ENCODE measurements at places on chromosomes 4 and X.

DNA sequence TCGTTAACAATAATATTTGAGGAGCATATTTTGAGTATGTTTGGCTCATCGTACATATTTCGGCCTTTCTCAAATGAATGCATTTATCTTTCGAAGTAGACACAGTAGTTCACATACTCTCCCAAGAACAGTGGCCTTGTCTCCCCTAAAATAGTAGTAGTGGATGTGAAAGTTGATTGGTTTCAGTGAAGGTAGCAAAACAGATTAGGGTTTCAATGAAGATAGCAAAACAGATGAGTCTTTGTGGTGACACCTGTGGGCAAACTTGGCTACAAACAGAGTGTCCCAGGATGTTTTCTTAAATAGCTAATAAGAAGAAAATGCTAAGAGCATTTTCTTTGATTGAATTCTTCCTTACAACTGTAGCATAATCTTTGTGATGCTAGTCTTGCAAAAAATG is 67.0 kb downstream of the USP9X start:
- no peak for DNase-seq

- no peak for DNase-seq
Measured at GRCh38 chr4:186726426-186727168, 2.9 kb upstream of the FAT1 start.

DNA sequence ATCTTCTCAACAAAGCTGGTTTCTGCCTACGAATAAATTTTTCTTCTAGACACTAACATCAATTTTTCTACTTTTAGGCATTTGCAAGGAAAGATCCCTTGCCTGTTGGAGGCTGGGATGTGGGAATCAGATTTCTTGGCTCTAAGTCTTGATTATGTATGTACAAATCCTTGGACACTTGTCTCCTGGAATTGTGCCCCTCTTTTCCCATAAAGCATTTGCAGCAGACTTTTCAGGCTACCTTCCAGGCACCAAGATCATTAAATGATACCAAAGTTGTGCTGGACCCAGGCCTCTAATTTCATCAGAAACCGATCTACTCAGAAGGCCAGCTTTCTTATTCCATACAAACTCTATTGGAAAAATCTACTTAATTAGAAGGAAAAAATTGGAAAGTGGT is 339.5 kb upstream of the DIPK2B start:
- DNase-seq: no peak

GRCh38 chr4:153447175-153447905 is 18.8 kb upstream of the TMEM131L start:
- DNase-seq: no peak

DNA sequence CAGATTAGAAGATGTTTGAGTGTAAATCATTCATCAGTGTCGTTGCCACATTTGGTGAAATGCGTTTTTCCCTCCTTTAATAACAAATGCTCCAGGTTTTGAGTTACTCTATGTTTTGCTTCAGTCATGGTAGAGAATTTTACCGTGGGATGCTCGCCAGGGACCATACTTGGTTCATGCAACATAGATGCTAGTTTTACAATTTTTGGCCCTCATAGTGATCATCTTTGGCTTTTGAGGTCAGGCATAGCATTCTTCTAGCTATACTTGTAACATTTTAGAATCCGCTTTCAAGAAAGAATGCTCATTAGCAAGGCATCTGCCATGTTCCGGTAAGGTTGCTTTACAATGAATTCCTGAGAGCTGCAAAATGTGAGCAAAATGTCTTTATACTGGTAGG is 147.2 kb downstream of the SPCS3 start:
- no peak for DNase-seq

DNA sequence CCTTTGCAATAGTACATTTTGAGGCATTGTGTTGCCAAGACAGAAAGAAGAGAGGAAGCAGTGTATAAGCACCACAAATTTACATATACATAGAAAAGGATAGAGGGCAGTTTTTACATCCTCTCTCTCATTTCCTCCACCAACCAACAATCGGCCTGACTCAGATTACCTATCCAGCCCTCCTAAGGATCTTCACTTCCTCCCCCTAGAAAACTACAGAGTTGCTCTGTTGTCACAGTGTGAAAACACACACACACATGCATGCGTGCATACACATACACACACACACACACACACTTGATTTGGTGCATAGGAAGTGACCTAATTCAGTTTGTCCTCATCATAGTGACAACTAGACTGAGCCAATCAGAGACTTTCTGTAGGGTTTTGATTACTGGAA is 98.8 kb upstream of the SPRY1 start:
- no peak for DNase-seq

DNA sequence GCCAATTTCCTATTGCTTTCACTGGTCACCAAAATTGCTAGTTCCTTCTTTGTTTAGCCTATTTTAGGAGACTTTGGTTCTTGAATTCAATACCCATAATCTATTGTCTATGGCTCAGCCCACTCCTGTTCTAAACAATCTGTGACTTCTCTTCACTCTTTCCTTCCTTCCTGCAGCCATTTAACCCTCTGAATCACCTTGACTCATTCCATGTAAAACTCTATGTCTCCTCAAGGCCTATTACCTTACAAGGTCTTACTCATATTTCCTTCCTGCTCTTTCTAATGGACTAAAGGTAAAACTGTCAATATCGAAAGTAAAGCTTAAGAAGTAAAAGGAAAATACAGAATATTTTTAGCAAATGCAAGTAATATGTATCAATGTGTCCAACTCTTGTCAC is 301.6 kb downstream of the ARHGAP24 start:
- DNase-seq: no peak

GRCh38 chr4:40152637-40153036 is 44.2 kb upstream of the RHOH start:
- DNase-seq: no peak

DNA sequence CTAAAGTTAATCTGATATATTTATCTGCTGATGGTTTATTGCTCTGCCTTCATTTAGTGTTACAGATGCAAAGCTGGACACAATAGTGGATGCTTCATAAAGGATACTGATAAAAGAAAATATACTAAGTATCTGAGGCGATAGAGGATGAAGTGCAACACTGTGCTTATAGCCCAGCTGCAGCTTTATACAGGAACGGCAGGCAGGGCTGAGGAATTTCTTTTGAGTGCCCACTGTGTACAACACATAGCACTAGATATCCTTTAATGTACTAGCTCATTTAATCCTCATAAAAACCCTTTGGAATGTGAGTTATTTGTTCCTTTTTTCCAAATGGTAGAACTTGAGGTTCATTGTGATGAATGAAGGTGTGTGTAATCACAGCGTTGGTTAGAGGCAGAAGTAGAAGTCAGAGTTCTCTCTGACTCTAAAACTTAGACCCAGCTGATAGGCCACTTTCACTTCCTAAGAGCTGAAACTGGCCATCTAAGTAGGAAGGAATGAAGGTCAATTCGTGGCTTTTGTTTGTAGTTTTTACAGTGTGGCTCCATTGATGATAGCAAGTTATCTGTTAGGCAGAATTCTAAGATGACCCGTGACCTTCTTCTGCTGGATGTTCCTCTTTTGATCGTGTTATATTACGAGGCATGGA is 138.0 kb downstream of the VEGFC start:
- DNase-seq: no peak

GRCh38 chrX:119734897-119735339 is 23.5 kb upstream of the SOWAHD start:
- DNase-seq: no peak

GRCh38 chr4:183635321-183635720 is 23.7 kb downstream of the RWDD4 start:
- no peak for DNase-seq

- DNase-seq: no peak
Measured at GRCh38 chrX:70960730-70961129, 29.8 kb upstream of the SLC7A3 start.

DNA sequence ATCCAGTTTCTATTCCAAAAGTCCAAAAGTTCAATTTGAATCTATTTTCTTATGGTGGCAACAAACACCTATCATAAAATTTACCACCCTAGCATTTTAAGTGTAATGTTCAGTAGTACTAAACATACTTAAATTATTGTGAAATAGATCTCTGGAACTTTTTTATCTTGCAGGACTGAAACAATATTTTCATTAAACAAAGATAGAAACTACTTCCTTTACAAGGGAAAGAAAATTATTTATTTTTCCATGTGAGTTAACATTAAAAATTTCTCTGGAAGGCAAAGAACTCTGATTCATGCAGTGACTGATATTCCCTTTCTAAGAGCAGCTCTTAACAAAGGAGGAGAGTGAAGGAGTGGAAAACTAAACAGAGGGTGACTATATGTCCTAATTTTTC is 40.2 kb downstream of the ADH7 start:
- DNase-seq: no peak

DNA sequence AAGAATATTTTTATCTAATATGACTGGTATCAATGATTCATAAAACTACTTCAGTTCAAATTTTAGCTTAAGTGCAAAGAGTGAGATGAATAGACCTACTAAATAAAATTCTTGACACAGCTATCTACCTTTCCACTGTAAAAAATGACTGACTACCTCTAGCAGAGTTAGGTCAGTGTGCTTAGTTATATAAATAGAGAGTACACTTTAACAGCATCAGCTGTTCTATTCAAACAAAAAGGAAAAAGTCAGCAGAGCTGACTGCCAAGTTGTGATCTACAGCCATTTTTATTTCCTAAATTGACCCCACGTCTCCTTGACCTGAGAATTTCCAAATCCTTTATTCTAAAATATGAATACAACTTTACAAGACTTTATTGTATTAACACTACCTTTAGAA is 262.4 kb downstream of the CAMK2D start:
- DNase-seq: no peak

DNA sequence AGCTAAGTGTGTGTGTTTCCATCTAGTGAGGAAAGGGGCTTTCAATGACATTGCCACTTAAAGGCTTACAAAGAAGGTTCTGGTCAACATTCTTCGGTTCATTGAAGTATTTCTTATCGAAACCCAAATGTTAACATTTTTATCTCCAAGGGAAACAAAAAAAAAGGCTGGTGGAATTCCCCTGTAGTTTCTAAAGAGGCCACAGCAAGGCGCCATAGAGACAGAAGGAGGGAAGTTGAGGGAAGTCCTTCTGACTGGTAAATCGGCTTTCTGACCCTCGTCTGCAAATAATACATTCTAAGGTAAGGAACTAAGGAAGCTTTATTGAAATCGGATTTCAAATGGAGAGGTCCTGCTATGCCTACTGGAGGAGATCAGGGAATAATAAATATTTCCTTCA is 1.7 kb upstream of the ZFP42 start:
- no peak for DNase-seq

GRCh38 chrX:29587107-29587506 is 628.3 kb upstream of the MAGEB2 start:
- DNase-seq: no peak

DNA sequence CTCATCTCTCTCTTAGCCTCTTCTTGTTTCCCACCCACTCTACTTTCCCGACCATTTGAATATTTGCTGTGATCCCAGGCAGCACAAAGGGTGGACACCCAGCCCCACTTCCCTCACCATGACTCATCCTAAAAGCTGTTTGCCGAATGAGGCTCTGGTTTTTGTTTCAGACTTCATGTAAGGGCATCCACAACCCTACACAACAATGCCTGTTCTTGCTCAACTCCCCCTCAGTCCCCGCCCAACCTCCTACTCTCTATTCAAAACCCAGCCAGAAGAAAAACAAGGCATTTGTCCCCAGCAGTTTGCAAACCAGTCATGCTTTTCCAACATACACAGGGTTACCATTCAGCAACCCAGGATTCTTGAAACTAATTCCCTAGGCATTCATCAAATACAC is 516.5 kb upstream of the CNKSR2 start:
- DNase-seq: no peak

DNA sequence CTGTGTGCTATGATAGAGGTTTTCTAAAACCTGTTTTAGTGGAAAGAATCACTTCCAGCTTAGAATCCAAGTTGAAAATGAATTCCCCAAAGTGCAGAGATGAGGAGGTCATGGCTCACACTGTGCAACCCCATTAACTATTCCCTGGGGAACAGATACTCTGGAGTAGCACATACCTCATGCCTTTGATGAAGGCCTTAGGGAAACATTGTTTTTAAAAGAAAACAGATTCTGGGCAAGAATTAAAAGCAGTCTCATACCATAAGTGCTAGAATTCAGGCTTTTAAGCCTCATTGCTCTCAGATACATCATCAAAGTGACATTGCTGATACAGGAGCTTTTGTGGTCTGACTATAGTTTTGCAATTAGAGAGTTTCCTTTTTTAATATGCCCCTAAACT is 115.1 kb downstream of the NDST4 start:
- no peak for DNase-seq

DNA sequence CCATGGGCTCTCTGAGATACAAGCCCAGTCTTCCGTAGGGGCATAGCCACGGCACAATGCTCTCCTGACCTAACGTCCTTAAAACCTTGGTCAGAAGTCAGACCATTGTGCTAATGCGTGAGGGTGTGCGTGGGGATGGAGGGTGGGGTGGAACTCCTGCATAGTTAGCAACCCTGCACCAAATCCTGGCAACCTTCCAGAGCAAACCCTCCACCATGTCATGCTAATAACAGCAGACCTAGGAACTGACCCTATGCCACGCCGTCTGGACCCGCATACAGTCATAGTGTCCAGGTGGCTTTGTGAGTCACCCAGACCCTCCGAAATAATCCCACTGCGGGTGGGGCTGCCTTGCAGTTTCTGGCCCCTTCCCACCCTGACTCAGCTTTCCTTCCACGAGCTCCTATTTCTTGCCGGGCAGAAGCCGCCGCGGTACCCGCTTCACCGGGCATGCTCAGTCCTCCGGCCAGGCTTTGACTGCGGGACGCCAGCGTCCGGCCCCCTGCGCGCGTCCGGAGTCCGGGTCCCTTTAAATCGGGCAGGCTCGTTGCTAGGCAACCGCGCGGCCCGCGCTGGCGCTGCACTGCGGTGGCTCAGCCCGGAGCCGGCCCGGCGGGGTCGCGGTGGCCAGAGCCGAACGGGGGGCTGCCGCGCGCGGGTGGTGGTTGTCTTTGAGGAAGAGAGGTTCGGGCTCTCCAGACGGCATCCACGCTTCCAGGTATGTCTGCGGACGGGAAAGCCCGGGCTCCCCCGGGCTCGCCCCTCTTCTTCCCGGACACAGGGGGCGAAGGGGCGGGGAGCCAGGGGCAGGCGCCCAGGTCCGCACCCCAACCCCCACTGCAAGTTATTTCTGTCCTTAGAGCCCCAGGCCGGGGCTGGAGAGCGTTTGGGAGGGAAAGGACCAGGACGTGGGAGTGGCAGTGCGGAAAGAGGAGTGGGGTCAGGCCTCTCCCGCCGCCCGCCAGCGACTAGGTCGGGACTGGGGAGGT is at the start of gene CCDC160:
Gene CCDC160, plus strand, starts transcription at position 557 of the 989 bp plus-strand sequence. CDS start 7,619 bp downstream, outside the sequence.
- DNase-seq: no peak
